ENCODE measurements at places on chromosomes 3 and 15. TPM values are rescaled to one million over a fixed set of nuclear protein-coding genes. Genes with fewer than 3 reads are reported as not detected.

GRCh38 chr3:155093261-155093660 lies 13.1 kb downstream of the MME start:
- DNase-seq, result no peak

GRCh38 chr15:44038755-44039191 lies 156.3 kb downstream of the FRMD5 start:
- DNase-seq, result no peak

GRCh38 chr15:51349156-51349844 lies 7.8 kb downstream of the GLDN start:
- no peak for DNase-seq

DNA sequence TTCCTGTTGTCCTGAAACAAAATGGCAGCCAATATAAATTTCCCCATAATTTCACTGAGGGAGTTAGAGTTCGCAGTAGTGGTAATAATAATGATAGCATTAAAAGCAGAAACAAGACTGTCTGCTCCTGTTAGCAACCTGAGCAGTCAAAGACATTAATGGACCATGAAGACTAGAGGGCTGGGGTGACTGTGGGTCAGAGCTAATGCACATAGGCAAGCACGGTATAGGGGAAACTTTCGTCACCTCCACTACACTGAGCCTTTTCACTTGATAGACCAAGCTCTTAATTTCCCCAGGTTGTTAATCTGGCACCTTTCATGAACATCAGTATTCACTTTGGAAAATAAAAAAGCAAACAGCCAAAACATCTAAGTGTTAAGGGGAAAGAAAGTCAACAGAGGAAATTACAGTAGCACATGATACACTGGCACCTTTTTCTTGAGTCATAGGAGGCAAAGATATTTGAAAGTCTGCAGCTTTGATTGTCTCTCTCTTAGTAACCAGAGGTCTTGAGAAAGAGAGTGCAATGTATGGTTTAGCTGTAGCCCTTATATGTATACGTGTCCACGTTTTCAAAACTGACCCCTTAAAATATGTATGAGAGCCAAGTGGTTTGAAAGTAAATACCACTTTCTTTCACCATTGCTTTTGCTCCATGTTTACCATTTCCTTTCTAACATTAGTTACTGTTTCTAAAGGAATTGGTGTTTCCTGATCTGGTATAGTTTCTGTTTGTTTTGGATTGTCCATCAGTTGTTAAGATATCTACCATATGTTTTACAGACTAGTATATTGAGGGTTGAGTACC lies 104.8 kb downstream of the FILIP1L start:
- no peak for DNase-seq

- no peak for DNase-seq
Measured at GRCh38 chr15:85109333-85109732, 127.7 kb downstream of the PDE8A start.

- no peak for DNase-seq
Measured at GRCh38 chr3:56758539-56758981, 43.2 kb downstream of the ARHGEF3 start.

DNA sequence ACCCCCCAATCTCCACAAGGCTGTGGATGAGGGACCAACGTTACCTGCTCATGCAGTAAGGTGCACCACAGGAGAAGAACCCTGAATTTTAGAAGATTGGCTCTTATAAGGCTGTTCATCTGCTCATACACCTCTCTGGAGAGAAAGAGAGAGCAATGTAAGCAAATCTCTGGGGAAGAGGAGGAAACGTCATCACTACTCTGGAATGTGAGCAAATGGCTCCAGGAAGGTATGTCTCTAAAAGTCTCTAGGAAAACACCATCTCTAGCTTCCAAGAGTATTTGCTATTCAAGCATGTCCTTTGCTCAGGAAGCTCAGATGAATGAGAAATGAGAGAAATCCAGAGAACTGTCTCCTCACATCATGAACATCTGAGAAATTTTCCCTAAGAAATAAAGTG lies 235.4 kb downstream of the TBL1XR1 start:
- DNase-seq, result no peak

- no peak for DNase-seq
Measured at GRCh38 chr15:84883916-84884781, at the start of gene SLC28A1. TSS of gene SLC28A1 (plus strand) at chr15:84884662. CDS start at chr15:84887761, 3,099 bp downstream.

GRCh38 chr3:54120657-54121413 lies 1.5 kb upstream of the CACNA2D3 start:
- DNase-seq, result no peak

Gene SLC9C1
- total RNA-seq, result not detected

Gene RASA2
- total RNA-seq, result 46.8 TPM

GRCh38 chr3:178343433-178344038 lies 192.7 kb upstream of the KCNMB2 start:
- no peak for DNase-seq

DNA sequence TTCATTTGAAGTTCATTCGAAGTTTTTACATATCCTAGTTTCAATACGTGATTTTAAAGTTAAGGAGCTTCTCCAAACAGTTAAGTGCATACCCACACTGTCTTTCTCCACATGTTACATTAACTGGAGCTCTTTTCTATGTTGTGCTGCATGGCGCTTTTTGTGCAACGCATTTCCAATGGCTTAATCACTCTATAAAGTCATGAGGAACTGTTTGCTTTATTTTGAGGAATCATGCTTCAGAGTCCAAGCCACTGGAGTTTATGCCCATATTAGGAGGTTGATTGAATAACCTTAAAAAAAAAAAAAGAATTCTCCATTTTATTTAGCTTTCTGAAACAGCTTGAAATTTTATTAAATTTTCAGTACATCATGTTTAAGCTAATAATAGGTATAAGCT lies 109.4 kb upstream of the MBNL1 start:
- DNase-seq, result no peak

DNA sequence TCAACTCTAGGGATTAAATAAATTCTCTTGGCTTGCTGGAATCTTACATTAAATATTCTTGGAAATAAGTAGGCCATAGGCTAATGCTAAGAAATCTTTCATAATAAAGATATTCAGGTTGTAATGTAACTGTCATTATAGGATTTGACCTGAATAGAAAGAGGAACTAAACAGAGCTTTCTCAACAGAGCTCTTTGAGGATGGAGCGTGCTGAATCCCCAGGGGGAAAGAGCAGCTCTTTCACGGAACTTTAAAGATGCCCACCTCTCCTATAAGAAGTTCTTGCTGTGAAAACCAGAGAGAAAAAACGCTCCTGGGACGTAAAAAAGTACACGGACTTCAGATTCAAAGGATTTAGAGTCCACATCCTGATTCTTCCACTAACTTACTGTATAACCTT lies 77.9 kb downstream of the NTRK3 start:
- DNase-seq, result no peak

- no peak for DNase-seq
Measured at GRCh38 chr15:48940508-48940907, 23.2 kb downstream of the SHC4 start.

GRCh38 chr3:171876680-171877147 lies 33.6 kb downstream of the TMEM212 start:
- no peak for DNase-seq

- DNase-seq, result no peak
Measured at GRCh38 chr3:42276141-42277132, 10.5 kb upstream of the CCK start.

- no peak for DNase-seq
Measured at GRCh38 chr15:68199340-68199739, 5.8 kb downstream of the CALML4 start.

- DNase-seq, result no peak
Measured at GRCh38 chr3:188049606-188050530, 104.1 kb upstream of the LPP start.

GRCh38 chr3:189395825-189396224 lies 224.1 kb downstream of the TPRG1 start:
- no peak for DNase-seq

Gene SEMA3F
- 16.6 TPM for total RNA-seq

GRCh38 chr3:194833114-194833910 lies 147.6 kb downstream of the FAM43A start:
- no peak for DNase-seq

DNA sequence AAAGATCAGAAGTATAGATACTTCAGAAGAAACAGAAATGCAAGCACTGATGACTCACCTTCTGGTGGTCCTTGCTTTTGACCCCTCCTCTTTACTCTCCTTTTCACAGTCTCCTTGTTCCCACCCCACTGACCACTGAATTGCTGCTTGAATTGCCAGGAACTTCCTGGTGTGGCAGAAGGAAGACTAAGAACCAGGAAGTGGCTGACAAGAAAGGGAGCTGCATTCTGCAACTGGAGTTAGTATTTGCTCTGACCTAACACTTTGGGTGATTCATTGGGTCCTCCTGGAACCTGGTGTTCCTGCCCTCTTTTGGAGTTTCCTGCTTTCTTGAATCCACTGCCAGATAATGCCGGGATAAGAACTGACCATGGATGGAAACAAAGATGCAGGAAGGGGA lies 23.0 kb downstream of the KY start:
- DNase-seq, result no peak

Gene GPR149
- total RNA-seq, result not detected

GRCh38 chr3:13318626-13319470 lies 101.3 kb downstream of the NUP210 start:
- no peak for DNase-seq

DNA sequence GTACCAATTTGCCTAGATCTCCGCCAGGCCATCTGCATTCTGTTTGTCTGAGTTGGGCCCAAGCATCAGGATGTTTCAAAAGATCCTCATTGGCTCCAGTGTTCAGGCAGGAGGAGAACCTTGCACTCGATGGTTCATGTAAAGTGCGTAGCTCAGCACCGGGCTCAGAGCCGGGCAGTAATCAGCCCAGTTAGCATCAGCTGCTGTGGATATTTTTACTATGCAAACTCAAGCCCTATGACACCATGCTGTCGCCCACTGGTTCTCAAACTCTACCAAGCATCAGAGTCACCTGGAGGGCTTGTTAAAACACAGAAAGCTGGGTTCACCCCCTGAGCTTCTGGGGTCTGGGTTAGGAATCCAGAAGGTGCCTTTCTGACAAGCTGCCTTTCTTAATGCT lies 310.8 kb downstream of the SHQ1 start:
- no peak for DNase-seq

Gene STAB1
- 527 TPM for total RNA-seq

DNA sequence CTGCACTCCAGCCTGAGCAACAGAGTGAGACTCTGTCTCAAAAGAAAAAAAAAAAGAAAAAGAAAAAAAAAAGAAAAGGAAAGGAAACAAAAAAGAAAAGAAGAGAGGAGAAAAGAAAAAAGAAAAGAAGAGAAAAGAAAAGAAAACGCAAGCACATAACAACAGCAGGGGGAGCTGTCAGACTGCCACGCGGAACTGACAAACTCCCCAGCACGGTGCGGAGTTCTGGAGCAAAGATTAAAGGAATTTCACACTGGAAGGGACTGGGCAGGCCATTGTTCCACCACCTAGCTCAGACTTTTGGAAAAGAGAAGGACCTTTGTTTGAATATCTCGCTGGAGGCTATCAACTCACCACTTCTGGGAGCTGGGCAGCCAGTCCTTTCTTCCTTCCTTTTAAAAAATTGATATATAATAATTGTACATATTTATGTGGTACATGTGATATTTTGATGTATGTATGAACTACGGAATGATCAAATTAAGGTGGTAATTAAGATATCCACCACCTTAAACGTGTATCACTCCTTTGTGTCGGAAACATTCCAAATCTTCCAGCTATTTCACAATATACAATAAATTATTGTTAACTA lies 40.5 kb downstream of the DPPA2 start:
- DNase-seq, result no peak

Gene PPP1R14D
- total RNA-seq, result not detected

Gene SERPINI2
- not detected for total RNA-seq

Measured in tibial nerve (tissue), 4 donors.